Spinal cord (tissue), 10 donors: ENCODE measurements at places on chromosomes 6 and 20.

- DNase-seq, result peak; percentile 12
Observed at GRCh38 chr6:26124781-26125685, 37.8 kb downstream of the HFE start.

DNA sequence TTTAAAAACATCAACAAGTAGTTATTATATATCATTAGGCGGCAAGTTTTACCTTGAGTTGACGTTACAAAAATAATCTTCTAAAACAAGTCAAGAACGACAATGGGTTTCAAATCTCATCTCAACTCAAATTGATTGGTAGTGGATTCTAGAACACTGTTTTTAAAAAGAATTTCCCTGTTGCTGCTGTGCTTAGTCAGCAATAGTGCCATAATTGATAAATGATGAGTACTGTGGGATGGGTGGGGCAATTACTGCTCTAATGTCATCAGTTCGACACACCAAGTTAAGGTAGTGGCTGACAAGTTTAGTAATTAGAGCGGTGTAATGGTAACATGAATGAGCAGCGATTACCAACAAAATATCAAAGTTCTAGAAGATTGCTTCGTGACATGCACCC, 73.4 kb upstream of the HTR1B start:
- DNase-seq, result no peak

DNA sequence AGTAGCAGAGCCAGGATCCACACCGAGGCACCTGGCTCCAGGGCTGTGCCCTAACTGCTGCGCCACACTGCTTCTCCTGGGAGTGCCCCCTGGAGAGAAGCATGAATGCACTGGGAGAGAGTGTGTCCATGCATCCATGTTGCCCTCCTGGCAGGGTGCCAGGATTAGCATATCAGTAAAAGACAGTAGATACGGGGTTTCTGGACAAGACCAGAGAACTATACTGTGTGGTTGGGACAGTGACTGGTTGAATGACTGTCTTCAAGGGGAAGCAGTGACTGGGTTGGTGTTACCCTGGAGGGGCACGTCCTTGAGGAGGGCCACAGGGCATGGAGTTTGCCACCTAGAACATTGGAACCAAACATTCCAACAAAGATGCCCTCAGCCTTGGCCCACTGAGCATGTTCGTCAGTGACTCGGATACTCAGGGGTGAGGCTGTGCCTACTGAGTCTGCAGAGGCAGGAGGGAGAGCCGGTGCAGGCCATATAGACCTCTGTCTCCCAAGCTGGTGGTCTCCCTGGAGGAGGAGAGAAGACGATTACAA, 288.8 kb downstream of the CDC5L start:
- DNase-seq, result no peak

DNA sequence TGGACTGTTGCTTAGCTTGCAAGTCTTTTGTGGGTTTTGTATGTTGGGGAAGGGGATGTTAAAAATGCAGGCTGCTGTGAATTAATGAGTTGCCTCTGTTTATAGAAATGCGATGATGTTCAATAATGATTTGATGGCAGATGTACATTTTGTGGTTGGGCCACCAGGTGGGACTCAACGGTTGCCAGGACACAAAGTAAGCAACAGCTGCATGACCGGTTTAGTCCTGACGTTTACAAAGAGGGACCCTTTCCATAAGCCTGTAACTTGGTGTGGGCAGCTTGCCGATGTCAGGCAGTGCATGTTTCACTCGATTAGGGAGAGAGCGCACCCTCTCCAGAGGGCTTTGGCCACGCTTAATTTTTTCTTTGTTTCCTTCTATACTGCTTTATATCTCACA, 1.3 kb downstream of the BTBD3 start:
- no peak for DNase-seq
